ENCODE measurements at places on chromosomes 2 and 18. TPM values are rescaled to one million over a fixed set of nuclear protein-coding genes. Genes with fewer than 3 reads are reported as not detected.

The PDE1A gene
- 0.15 TPM for total RNA-seq

The IL36B gene
- total RNA-seq = not detected

- DNase-seq = no peak
Observed at GRCh38 chr2:127330753-127331152, 36.8 kb upstream of the ERCC3 start.

DNA sequence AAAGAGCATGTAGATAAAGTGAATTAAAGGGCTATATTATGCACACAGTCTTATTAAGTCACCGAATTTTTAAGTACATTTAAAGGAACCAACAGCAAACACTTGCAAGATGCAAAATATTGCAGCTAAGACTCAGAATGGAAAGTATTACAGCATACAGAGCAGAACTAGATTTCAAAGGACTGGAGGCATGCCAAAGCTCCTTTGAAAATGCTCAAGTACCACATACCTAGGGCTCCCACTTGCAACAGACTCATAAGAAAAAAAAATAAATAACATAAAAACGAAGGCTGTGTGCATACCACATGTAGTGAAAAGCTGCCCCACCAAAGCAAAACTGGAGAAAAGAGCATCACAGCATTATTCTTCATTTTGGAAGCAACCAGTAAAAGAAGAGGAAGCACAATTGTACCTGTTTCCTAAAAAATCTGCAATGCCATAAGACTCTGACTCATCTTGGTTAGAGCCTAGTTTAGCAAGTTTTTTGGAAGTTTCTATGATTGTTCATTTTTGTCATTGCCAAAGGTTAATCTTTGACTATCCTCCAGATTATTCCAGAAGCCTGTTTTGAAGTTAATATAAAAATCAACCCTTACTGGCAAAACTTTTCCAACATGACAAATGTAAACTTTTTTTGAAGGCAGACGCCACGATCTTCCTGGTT lies 306.0 kb upstream of the COL3A1 start:
- peak; percentile 69 for DNase-seq

The GDF7 gene
- total RNA-seq = not detected

DNA sequence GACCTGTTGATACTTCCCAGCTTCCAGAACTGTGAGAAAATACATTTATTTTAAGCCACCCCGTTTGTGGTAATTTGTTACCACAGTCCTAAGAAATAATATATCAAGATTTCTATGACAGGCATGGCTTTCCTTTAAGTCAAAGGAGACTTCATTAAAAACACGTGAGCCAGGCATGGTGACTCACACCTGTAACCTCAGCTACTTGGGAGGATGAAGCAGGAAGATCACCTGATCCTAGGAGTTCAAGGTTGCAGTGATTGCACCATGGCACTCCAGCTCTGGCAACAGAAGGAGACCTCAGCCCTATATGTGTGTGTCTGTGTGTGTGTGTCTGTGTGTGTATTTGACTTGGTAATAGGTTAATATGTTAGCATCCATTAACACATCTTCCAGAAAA lies 69.8 kb upstream of the SCN7A start:
- DNase-seq = peak; percentile 16

- DNase-seq = no peak
Observed at GRCh38 chr2:138881126-138881525, 100.9 kb upstream of the NXPH2 start.

The SH3BP4 gene
- total RNA-seq = 59.7 TPM

DNA sequence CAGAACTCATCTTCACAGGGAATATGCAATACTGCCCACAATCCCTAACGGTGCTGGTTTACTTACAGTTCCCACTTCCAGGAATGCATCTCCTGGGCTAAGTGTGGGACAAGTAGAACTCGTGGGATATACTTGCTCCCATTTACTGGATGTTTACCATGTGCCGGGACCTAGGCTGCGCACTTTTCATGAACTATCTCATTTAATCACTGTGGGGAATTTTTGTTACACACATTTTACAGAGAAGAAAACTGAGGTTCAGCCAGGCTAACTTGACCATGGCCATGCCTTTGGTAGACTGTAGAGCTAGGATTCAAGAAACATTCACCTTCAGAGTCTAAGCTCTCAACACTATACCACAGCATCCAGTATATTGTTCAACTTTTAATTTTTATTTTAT lies 24.4 kb upstream of the MBOAT2 start:
- DNase-seq = no peak

- no peak for DNase-seq
Observed at GRCh38 chr18:27948986-27949385, 227.9 kb downstream of the CDH2 start.

DNA sequence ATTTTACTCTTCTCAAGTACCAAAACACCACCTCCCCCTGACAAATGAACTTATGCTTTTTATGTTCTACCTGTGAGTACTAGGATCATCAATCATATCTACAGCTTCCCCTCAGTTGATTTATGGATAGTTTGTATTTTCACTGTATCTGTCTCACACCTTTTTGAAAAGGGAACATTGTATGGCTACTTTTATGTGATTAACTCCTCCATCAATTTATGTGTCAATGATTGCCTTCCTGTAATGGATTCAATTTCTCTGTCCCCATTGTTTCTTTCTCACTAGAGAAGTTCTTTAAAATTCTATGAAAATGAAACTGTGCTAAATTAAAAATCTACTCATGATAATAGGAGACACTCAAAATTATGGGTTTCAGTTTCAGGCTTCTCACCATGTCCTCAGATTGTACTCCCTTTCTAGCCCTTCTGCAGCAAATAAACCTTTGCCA lies 935.0 kb downstream of the TRIB2 start:
- no peak for DNase-seq

The DTNA gene
- total RNA-seq = not detected

GRCh38 chr2:120204945-120205670 lies 18.1 kb downstream of the TMEM185B start:
- DNase-seq = no peak

The STAT4 gene
- total RNA-seq = 1.4 TPM

- no peak for DNase-seq
Observed at GRCh38 chr18:49967171-49967570, 153.8 kb upstream of the ACAA2 start.

DNA sequence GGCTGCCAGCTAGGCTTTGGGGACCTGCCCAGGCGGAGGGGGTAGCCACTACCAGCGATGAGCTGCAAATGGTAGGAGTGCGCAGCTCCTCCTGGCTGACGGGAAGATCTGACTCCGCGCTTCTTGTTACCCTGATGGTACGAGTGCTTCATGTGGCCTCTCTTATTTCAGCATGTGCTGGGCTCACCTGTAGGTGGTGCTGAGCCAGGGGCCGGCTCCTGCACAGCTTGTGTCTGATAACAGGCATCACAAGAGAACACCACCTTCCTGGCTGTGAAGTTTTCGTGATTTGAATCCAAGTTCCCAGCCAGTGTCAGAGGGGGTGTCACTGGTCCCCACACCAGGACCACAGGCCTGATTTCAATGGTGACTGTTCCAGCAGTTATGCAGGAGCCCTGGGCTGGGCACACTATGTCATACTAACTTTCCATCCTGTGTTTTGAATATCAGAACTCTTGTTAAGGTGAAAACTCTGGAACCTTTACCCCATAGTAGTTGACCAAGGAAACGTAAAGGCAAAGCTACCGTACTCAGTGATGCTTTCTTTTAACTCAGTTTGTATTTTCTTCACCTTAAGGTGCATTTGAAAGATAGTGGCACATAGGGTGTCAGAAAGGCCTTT lies 28.0 kb downstream of the APCDD1 start:
- DNase-seq = no peak

The RNF125 gene
- 3.5 TPM for total RNA-seq

The ONECUT2 gene
- 0.49 TPM for total RNA-seq

- peak; percentile 78 for DNase-seq
Observed at GRCh38 chr2:151238527-151239487, 22.9 kb downstream of the RBM43 start.

GRCh38 chr2:18395555-18395954 lies 164.9 kb downstream of the RDH14 start:
- no peak for DNase-seq

The LTBP1 gene
- 99.0 TPM for total RNA-seq

The NDUFB3 gene
- total RNA-seq = 78.0 TPM

DNA sequence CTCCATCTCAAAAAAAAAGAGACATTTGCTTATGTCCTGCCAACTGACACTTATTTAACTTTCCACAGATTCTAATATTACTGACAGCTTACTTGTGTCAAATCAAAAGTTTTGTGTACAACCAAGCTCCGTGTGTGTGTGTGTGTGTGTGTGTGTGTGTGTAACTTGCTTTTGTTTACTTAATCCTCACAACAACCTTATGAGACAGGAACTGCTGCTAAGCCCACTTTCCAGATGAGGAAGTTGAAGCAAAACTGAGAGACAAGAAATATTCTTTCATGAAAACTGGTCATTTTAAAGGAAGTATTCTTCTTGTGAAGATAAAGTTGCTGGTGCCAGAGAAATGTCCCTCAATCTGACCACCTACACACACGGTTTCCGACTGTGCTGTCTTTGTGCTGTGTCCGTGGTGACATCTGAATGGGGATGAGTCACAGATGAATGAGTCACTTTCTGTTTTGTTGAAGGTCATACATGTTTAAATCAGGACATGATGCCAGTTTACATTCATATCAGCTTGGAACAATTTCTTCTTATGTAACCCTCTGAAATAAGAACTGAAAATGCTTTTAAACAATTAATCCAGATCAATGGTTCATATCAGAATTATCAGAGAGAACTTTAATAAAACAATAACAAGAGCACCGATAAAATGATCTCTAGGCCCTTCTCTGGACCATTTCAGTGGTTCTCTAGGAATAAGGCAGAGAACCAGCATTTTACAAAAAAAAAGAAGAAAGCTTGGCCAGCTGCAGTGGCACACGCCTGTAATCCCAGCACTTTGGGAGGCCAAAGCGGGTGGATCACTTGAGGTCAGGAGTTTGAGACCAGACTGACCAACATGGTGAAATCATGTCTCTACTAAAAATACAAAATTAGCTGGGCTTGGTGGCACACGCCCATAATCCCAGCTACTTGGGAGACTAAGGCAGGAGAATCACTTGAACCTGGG lies 95.5 kb downstream of the THNSL2 start:
- peak; percentile 65 for DNase-seq

GRCh38 chr2:101305035-101305434 lies 3.5 kb downstream of the RNF149 start:
- DNase-seq = no peak

GRCh38 chr2:15142069-15142689 lies 419.0 kb downstream of the NBAS start:
- DNase-seq = peak; percentile 41

The MYL12A gene
- 332 TPM for total RNA-seq

GRCh38 chr2:205872716-205873115 lies 190.4 kb downstream of the NRP2 start:
- DNase-seq = no peak

The OR6B2 gene
- not detected for total RNA-seq

- no peak for DNase-seq
Observed at GRCh38 chr2:67792191-67792590, 270.6 kb downstream of the C1D start.

The AMER3 gene
- total RNA-seq = not detected

The LONRF2 gene
- not detected for total RNA-seq

The PARD6G gene
- 8.2 TPM for total RNA-seq

DNA sequence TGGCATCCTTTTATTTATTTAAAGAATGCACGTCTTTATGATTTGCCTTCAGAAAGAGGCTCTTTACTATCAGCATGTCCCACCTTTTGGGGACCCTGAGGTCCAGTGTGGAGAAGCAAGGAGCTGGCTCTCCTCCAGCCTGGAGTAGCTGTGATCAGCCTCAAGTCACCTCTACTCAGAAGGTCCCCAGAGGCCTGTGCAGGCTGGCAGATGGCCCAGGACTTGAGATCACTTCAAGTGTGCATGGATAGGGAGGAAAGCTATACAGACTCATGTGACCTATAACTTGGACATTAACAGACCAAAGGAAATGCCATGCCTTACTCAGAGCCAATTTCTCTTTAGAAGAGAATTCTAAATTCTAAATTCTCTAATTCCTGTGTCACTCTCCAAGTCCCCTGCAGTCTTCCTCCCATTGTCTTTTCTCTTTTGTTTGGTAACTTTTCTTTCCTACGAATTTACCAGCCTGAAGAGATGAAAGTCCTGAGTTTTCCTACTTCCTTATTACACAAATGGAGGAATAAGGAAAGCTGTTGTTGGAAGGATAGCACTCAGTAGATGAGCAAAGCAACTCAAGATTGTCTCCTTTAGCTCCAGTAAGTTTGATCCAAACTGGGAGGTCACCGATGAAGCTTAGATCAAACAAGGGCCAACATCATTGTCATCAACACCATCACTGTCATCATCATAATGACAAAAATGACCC lies 163.9 kb downstream of the GFPT1 start:
- DNase-seq = no peak

The IL36RN gene
- total RNA-seq = not detected

The HAAO gene
- total RNA-seq = not detected

- peak; percentile 97 for DNase-seq
Observed at GRCh38 chr18:8858888-8859511, 153.6 kb downstream of the MTCL1 start.

DNA sequence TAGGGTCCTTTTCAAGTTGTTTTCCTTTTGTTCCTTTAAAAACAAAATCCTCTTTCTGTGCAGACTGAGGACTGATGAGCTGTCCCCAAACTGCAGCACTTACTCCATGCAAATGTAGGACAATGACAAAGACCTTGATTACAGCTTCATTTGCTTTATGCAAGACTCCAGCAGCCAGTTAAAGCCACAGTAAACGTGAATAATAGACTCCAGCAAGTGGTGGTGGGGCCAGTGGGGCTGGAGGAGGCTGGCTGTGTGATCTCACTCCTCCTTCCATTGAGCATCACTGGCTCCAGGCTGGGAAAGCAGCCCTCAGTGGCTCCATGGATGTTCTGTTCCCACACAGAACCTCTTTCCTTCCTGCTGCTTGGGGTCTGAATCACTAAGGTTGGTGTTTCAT lies 306.0 kb upstream of the CELF4 start:
- DNase-seq = no peak

- DNase-seq = peak; percentile 98
Observed at GRCh38 chr2:10493634-10494281, 45.6 kb upstream of the ODC1 start.

DNA sequence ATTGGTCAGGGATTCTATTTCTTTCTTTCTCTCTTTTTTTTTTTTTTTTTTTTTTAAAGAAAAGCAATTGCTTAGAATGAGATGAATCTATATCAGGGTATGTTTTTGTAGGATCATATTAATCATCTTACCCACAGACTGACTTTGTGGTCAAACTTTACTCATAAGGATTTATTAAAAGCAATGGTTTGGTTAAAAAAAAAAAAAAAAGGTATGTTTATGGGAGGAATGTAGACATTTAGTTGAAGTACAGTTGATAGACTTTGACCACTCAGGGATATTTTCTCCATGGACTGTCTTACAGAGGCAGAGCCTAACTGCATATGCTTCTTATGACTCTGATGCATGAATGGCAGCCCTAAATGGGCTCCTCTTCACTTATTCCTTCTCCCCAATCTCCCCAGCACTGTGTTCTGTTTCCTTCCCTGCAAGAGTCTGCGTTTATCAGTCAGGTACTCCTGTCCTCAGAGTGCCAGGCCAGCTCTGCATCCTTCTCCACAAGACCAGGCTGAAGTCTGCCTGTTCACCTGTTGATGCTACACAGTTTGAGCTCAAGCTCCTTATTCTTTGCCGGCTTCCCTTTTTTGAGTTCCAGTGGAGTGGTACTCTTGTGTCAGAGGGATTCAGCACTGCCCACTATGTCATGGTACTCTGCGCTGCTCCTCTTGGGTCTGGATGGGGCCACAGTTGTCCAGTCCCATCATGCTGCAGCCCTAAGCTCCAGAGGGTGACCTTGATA lies 24.3 kb downstream of the CRIM1 start:
- no peak for DNase-seq

- DNase-seq = no peak
Observed at GRCh38 chr2:36696533-36696932, at the start of gene VIT. TSS of gene VIT (plus strand) at chr2:36696707. CDS start at chr2:36716371, 19,664 bp downstream.
